ENCODE measurements at places on chromosomes 1 and 21.

GRCh38 chr1:244836135-244836521 lies 670 bp downstream of the COX20 start:
- no peak for DNase-seq

- no peak for DNase-seq
Observed at GRCh38 chr1:24596401-24596880, 40.6 kb downstream of the NCMAP start.

- DNase-seq, result no peak
Observed at GRCh38 chr1:30172757-30173156, 550.6 kb downstream of the MATN1 start.

- no peak for DNase-seq
Observed at GRCh38 chr1:234517110-234517802, 38.3 kb upstream of the TARBP1 start.

All from mesothelial cell of epicardium (in vitro differentiated cells).